Myocyte (in vitro differentiated cells): ENCODE measurements at places on chromosomes 5 and 9.

DNA sequence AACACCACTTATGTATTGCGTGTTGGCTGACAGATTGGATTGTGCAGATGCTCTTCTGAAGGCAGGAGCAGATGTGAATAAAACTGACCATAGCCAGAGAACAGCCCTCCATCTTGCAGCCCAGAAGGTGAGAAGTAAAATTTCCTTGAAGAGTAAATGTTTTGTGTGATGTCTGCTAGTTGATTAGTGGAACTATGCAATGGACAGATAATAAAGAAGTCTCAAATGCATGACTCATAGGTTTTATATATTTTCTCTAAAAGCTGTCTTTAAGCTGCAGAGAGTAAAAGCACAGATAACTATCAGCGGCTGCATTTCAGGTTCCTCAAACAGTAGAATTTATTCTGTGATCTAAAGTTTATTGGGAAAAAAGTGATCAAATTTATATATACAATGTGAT, 27.4 kb downstream of the INVS start:
- DNase-seq = no peak

- DNase-seq = no peak
Measured at GRCh38 chr5:37189355-37189754, 59.8 kb downstream of the CPLANE1 start.

DNA sequence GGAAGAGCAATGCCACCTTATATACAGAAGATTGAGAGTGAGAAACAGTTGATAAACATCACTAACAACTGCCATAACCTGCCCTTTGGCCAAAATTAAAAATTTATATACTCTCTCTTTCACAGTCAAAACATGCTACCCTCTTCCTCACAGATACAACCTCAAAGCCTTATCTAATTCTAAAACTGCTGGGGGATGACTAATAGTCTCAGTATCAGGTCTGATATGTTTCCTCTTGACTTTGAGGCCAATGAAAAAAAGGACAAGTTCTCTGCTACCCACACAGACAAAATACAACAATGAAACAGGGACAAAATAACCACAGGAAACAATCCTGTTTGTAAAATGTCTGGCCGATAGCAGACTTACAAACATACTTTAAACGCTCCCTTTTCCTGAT, 485.6 kb upstream of the NUDT12 start:
- no peak for DNase-seq

DNA sequence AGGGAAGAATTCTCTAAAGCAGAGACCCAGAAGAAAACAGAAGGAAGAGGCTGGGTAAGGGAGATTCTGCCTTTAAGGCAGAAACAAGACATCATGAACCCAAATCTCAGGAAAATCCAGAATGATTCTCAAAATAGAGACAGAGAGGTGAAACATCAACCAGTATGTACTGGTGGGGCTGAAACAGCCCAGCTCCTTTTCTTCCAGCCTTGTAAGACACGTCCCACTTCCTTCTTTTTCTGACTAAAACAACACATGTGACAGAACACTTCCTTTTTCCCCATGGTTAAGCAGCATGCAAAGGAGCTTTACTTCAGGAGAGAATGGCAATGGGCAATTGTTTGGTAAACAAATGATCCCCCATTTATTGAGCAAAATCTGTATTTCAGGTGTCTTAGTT, 230.8 kb upstream of the NR4A3 start:
- DNase-seq = no peak
